ENCODE measurements at places on chromosomes 1 and 21. TPM values are rescaled to one million over a fixed set of nuclear protein-coding genes. Genes with fewer than 3 reads are reported as not detected.

Gene EFHD2
- polyA plus RNA-seq = 30.2 TPM

Gene CYP4Z1
- polyA plus RNA-seq = not detected

Gene DNAJC16
- 10.0 TPM for polyA plus RNA-seq

Gene TBX19
- 2.2 TPM for polyA plus RNA-seq

Gene LMX1A
- polyA plus RNA-seq = not detected

Gene HAPLN2
- polyA plus RNA-seq = not detected

Gene MR1
- 39.2 TPM for polyA plus RNA-seq

Gene CSRP1
- polyA plus RNA-seq = 43.6 TPM

Gene ACBD3
- polyA plus RNA-seq = 21.3 TPM

Gene NUP210L
- polyA plus RNA-seq = not detected

Gene SNX7
- polyA plus RNA-seq = not detected

Gene APCS
- polyA plus RNA-seq = not detected

Gene HHAT
- 0.99 TPM for polyA plus RNA-seq

Gene C1QC
- not detected for polyA plus RNA-seq

Gene WRAP73
- polyA plus RNA-seq = 37.4 TPM

Gene FAM229A
- polyA plus RNA-seq = 2.5 TPM

Gene TMPRSS15
- polyA plus RNA-seq = not detected

Gene ARMH1
- polyA plus RNA-seq = 32.8 TPM

Gene DNAJC28
- 0.92 TPM for polyA plus RNA-seq

Gene SLC45A3
- polyA plus RNA-seq = not detected

Gene MAP1LC3C
- not detected for polyA plus RNA-seq

Gene DIRAS3
- not detected for polyA plus RNA-seq

Gene GSTM5
- not detected for polyA plus RNA-seq

Gene S100A7A
- polyA plus RNA-seq = not detected

Gene ITLN2
- not detected for polyA plus RNA-seq

Gene ZBTB7B
- 6.7 TPM for polyA plus RNA-seq

Gene FAM167B
- not detected for polyA plus RNA-seq

Gene SPATA45
- not detected for polyA plus RNA-seq

Gene OR2T29
- polyA plus RNA-seq = not detected

Gene FPGT
- 7.9 TPM for polyA plus RNA-seq

Gene LCE2A
- not detected for polyA plus RNA-seq

Gene PLPP3
- polyA plus RNA-seq = not detected

Gene VHLL
- not detected for polyA plus RNA-seq

Gene UBE2U
- not detected for polyA plus RNA-seq

Gene GJA9
- polyA plus RNA-seq = not detected

Gene CELA3B
- polyA plus RNA-seq = not detected

Gene CD5L
- polyA plus RNA-seq = not detected

Gene PTTG1IP
- polyA plus RNA-seq = 60.9 TPM

Gene CD1B
- not detected for polyA plus RNA-seq

Gene AMY2A
- polyA plus RNA-seq = not detected

Gene RNF186
- not detected for polyA plus RNA-seq

Gene HES2
- polyA plus RNA-seq = not detected

Gene FALEC
- 0.76 TPM for polyA plus RNA-seq

Gene LCE1C
- not detected for polyA plus RNA-seq

Gene MIER1
- polyA plus RNA-seq = 35.8 TPM

Gene ZNF648
- polyA plus RNA-seq = 0.13 TPM

Gene CRYAA
- polyA plus RNA-seq = not detected

Gene COP1
- polyA plus RNA-seq = 39.9 TPM

Gene LORICRIN
- polyA plus RNA-seq = not detected

Gene TGFBR3
- polyA plus RNA-seq = 11.4 TPM

Gene TMEM240
- not detected for polyA plus RNA-seq
